Neural progenitor cell (in vitro differentiated cells): ENCODE measurements at places on chromosomes 12 and 14. TPM values are rescaled to one million over a fixed set of nuclear protein-coding genes. Genes with fewer than 3 reads are reported as not detected.

DNA sequence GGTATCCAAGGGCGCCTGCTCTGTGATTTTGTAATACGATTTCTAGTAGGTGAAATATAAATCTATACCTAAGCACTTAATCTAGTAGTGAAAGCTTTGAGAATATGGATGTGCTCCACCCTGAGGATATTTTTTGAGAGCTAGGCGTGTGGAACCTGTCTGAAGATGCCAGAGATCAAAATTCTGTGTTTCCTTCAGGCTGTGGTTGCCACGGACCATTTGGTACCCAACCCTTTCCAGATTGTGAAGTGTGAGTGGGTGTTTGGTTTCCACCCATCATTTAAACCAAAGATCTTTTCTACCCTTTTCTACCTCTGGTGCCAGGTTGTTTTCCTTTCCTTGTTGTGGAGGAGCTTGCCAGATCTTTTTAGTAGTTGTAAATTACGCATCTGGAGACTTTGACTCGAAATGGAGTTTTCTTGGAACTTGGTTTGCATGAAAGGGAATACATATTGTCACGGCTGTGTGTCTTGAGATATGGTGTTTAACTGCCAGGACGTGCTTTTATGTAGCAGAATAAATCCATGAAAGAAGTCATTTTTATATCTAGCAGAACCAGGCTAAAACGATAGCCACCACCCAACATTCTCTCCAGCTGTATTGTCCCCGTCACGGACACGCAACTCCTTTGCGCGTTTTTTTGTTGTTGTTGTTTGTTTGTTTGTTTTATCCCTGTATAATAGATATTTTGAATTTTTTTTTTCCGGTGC is 2.2 kb downstream of the LRFN5 start:
- peak; percentile 2 for DNase-seq

GRCh38 chr14:54737132-54737711 is 165.4 kb downstream of the GCH1 start:
- no peak for DNase-seq

- DNase-seq, result no peak
These were observed 244.4 kb downstream of the ATXN7L3B start for GRCh38 chr12:74781991-74782485.

DNA sequence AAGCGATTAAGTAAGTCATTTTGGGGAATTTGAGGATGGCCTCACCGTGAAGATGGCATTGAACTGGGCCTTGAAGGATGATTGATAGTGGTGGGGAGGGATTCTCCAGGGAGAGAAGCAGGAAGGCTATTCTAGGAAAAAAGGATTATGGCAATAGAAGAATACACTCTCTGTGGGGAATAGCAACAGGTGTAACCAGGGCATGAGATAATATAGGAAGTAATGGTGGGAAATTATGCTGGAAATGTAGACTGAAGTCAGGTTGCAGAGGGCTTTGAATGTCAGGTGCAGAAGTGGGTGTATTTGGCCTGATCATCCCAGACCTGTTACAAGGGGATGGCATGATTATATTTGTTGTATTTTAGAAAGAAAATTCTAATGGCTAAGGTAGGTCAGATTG is 4.6 kb upstream of the ANO4 start:
- no peak for DNase-seq

Gene RHEBL1
- total RNA-seq, result 5.3 and 6.0 TPM in 2 replicates
